Activated T-helper 17 cell treated with anti-CD3 and anti-CD28 coated beads, Interleukin-2, amount 50 U/mL, for 72 hours (primary cell): ENCODE measurements at places on chromosomes 7 and 10. TPM values are rescaled to one million over a fixed set of nuclear protein-coding genes. Genes with fewer than 3 reads are reported as not detected.
A peak's percentile ranks its signal among the peaks of the same experiment; 100 is the strongest.

DNA sequence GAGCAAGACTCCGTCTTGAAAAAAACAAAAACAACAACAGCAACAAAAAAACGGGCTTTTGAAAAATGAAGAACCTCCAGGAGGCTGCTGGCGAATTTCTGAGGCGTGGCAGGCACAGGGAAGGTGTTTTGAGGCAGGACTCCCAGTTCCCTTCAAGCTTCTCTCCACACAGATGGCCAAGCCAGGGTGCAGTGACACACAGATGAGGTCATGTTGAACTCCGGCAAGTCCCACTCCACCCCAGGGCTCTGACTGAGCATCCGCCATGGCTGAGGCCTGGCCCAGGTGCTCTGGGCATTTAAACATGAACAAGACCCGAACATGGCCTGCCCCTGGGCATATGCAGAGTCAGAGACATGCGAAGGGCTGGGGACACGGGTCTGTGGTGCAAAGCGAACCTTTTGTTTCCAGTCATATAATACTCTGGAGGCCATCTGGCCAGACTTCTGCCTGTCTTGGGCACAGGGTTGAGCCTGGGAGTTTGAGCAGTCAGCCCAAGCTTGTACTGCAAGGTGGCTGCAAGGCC, 514.6 kb upstream of the FOXK1 start:
- peaks cover 7% of the 10 kb centered on the region for H3K27me3 ChIP-seq
- no peaks in the 10 kb centered on the region for H3K36me3 ChIP-seq
- no peak overlapping the region for H3K27ac ChIP-seq
- no peak for ATAC-seq

DNA sequence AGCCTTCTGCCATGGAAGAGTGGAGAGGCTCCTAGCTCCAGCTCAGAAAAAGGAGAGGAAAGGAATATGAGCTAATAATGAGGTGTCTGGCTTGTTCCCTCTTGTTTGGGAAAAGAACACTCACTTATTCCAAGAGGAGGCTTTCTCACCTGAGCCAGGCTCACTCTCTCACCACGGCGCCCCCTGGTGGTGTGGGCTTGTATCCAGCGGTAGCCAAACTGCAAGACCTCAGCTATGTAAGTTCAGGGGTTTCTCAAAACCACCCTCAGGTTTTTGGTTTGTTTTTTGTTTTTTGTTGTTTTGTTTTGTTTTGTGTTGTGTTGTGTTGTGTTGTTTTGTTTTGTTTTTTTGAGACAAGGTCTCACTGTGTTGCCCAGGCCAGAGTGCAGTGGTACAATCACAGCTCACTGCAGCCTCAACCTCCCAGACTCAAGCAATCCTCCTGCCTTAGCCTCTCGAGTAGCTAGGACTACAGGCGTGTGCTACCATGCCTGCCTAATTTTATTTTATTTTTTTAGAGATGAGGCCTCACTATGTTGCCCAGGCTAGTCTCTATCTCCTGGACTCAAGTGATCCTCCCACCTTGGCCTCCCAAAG, 124.0 kb downstream of the TMEM130 start:
- no peaks in the 10 kb centered on the region for H3K36me3 ChIP-seq
- peaks cover 8% of the 10 kb centered on the region for H3K27me3 ChIP-seq
- ATAC-seq = peak; percentile 43

DNA sequence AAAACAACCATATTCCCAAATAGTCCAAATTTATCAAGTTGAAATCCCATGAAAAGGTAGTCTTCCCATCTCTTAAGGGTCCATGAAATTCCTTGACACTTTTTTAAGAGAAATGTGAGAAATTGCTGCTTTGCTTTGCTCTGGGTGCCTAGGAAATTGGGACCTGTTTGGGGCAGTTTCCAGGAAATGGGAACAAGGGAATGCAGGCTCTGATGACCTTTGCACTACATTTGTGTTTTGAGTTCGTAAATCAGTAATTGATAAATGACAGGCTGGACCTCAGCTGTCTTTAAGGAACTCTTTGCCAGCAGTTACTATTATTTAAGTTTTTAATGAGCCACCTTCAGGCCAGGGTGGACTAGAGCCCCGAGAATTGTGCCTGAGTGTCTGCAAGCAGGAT, 203.5 kb downstream of the LRMDA start:
- ATAC-seq = no peak
- no peaks in the 10 kb centered on the region for H3K4me1 ChIP-seq
- no peak overlapping the region for H3K27ac ChIP-seq
- H3K4me3 ChIP-seq = no peak overlapping the region
- no peaks in the 10 kb centered on the region for H3K36me3 ChIP-seq

DNA sequence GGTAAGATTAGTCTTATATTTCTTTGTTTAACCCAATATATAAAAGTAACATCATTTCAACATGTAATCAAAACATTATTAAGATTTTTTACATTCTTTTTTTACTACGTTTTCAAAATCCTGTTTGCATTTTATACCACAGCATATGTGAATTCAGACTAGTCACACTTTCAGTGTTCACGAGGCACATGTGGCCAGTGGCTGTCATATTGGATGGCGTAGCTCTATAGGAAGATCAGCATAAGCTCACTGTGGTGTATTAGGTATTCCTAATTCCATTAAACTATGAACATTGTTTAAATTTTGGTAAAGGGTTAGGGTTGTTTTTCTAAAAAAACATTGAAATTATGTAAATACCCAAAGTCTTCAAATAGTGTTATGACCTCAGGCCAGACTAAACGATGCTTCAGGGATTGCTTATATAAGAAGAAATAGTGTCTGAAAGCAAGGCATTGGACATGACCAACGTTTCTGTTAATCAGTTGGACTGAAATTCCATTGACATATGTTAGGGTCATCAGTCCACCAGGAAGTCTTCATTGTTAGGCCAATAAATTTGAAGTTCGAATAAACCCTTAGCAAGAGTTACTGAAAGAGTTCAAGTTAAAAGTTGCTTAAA, 97.0 kb downstream of the BICC1 start:
- no peak overlapping the region for H3K27ac ChIP-seq
- H3K4me3 ChIP-seq = no peak overlapping the region
- ATAC-seq = no peak
- no peaks in the 10 kb centered on the region for H3K36me3 ChIP-seq
- H3K4me1 ChIP-seq = no peaks in the 10 kb centered on the region

- H3K27ac ChIP-seq = no peak overlapping the region
- no peak overlapping the region for H3K4me3 ChIP-seq
- H3K27me3 ChIP-seq = no peaks in the 10 kb centered on the region
- H3K4me1 ChIP-seq = no peaks in the 10 kb centered on the region
- H3K36me3 ChIP-seq = no peaks in the 10 kb centered on the region
Measured at GRCh38 chr7:56125831-56126230, 9.6 kb upstream of the NUPR2 start.

GRCh38 chr10:87703771-87704170, 44.1 kb downstream of the PAPSS2 start:
- H3K27ac ChIP-seq = no peak overlapping the region
- H3K4me1 ChIP-seq = no peaks in the 10 kb centered on the region
- no peaks in the 10 kb centered on the region for H3K36me3 ChIP-seq
- H3K27me3 ChIP-seq = peaks cover 15% of the 10 kb centered on the region
- no peak overlapping the region for H3K4me3 ChIP-seq

IKZF1 gene
- total RNA-seq = 253 TPM

SRI gene
- 223 TPM for total RNA-seq
